ENCODE measurements at places on chromosomes 3 and 15.

- no peak for DNase-seq
Measured at GRCh38 chr3:16824081-16824696, 60.6 kb upstream of the PLCL2 start.

DNA sequence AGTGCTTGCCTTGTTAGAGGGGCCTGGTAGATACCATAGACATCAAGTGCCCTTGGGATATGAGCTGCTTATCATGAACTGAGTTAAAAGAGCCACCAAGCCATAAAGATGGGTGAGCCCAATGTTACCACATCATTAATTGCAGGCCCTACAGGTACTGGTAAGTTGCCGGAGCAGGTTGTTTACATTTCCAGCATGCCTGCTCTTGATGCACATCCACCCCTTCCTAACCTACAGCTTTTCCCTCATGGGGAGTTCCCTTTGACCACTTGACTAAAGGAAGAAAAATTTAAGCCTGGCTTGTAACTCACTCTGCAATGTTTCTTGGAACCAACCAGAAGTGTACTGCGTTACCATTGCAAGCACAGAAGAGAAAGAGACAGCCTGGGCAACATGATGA is 24.7 kb upstream of the ULK4 start:
- no peak for DNase-seq

- no peak for DNase-seq
Measured at GRCh38 chr3:171160325-171160724, 133.8 kb upstream of the SLC2A2 start.

- DNase-seq = no peak
Measured at GRCh38 chr15:34436126-34436955, 1.3 kb downstream of the GOLGA8A start.

Data from head of caudate nucleus (tissue), 42 donors.